ENCODE measurements at places on chromosomes 1 and 21.

DNA sequence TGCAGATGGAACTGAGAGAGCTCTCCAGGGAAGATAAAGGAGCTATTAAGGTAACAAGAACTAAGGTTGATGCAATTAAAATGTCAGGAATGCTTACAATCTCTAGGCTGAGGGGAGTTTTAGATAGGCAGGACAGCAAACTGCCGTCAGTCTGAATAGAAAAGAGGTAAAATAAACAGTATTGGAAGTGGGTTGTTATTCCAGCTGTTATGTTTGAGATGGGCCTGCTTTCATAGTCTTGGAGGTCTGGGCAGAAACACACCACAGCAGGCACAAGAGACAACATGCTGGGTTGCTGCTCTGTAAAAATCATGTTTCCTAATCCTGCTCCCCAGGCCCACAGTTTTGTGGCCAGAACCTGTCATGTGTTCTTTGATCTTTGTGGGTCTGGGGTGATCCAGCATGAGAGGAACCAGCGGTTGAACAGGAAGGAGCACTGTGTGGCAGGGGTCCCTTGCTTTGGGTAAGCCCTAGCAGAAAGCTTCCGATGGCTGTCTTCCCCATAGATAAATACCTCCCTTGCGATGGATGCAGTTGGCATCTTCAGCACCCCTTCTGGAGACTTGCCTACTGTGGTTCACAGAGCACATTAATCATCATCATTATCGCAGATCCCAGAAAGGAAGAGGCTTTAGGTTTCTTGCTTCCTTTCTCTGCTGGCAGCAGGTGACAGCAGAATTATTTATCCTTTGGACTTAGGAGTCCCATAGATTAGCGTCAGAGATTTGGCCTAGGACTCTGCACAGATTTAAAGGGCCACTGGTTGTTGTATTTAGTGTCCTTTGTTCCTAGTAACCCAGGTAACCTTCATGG, 97.1 kb downstream of the AK5 start:
- DNase-seq, result no peak

- DNase-seq, result no peak
These were observed 2.3 kb downstream of the TTC24 start for GRCh38 chr1:156581661-156582387.

DNA sequence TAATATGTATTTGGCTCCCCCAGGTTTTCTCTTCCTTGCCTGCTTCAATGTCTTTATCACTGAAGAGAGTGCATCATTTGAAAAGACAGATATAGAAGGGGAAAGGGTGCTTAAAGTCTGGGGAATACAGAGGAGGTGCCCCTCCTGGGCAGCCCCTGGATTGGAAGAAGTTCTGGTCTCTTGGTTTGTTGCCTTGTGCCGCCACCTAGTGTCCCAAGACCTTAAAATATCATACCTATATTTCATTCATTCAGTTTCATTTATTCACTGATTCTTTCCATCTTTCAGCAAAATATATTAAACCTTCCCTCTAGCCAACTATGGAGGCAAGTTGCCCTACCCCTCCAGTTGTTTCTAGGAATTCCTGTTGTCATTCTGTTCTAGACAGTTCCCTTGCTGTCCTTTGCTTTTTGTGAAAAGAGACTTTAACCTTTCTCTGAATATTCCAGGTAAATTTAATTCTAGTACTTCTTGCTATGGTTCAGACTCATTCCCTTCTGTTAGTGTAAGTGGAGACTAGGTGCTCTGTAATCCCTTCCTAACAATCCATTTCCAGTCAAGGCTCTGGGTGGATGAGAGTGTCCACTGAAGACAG, 56.1 kb downstream of the MEF2D start:
- no peak for DNase-seq

GRCh38 chr1:227544067-227545050, 19.0 kb upstream of the ZNF678 start:
- DNase-seq, result no peak

GRCh38 chr21:41755258-41755933, 11.5 kb downstream of the RIPK4 start:
- no peak for DNase-seq

GRCh38 chr1:157732755-157733154, 32.2 kb upstream of the FCRL3 start:
- no peak for DNase-seq

GRCh38 chr1:154403261-154403943, 1.7 kb upstream of the IL6R start:
- no peak for DNase-seq

- no peak for DNase-seq
These were observed 13.3 kb upstream of the BECN2 start for GRCh38 chr1:241944300-241944699.

- no peak for DNase-seq
These were observed 85.8 kb upstream of the RGS1 start for GRCh38 chr1:192489748-192490147.

GRCh38 chr1:59242370-59242769, 54.5 kb upstream of the FGGY start:
- no peak for DNase-seq

DNA sequence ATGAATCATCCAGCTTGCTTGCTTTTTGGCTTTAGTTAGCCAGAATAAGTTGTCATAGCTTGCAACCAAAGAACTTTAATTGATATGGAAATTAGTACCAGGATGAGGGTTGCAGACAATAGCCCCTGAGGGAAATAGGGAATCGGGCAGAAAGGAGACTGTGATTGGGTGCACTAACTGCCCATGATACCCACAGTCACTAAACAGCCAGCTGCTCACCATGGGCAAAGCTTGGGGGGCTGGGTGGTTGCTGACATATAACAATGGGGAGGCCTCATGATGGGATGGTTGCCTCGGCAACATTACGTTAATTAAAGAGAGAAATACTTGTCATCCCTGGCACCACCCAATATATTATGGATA, 17.8 kb upstream of the PLA2G2E start:
- no peak for DNase-seq

DNA sequence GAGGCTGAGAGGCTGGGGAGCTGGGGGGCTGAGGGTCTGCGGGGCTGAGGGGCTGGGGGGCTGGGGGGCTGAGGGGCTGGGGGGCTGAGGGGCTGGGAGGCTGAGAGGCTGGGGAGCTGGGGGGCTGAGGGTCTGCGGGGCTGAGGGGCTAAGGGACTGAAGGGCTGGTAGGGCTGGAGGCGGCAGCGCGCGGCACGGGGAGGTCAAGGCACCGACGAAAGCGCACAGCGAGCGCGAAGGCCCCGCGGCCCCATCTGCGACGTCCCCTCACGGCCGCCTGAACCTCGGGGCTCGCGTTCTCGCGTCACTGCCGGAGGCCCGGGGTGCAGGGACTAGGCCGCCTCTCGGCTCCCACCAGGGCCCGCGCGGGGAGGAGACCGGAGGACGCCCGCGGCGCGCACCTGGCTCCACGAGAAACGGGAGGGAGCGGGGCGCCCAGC, 356 bp downstream of the INTS11 start:
- no peak for DNase-seq

GRCh38 chr1:37410105-37410504, 64.3 kb upstream of the ZC3H12A start:
- no peak for DNase-seq

GRCh38 chr21:17900281-17900989, 81.3 kb upstream of the C21orf91 start:
- no peak for DNase-seq

- no peak for DNase-seq
These were observed 69.2 kb upstream of the GJA8 start for GRCh38 chr1:147833231-147833860.

GRCh38 chr1:186054003-186054402, 319.8 kb downstream of the HMCN1 start:
- no peak for DNase-seq

- DNase-seq, result no peak
These were observed 9.3 kb upstream of the CCN1 start for GRCh38 chr1:85571181-85571759.

DNA sequence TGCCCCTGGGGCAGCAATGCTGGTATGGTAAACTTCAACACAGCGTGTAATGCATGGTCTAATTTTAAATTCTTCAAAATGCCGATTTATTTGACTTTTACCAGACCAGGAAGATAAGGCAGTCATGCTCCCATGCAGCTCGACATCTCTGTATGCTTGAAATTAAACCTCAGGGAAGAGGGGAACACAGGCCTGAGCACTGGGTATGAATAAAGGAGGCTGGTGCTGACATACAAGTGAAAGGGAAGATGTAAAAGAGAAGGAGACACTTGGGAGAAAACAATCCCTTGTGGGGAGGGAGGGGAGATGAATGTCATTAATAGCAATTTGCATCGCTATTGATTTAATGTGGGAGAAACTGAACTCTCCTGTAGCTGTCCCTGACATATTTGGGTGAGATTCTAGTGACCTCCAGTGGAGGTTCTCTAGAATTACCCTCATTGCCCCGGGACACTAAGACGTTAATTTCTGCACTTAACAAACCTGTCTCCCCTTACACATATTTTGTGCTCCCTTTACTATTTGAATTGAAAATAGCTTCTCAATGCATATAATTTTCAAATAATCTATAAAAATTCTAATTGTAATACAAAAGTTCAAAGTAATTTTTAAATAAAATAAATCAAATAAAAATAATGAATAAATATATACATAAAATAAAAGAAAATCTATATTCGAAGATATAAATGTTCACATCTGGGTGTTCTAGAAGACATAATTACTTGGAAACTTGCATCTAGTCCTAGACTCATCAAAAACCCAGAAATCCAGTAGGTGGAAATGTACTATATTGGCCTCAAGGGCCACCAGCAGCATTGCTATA, 283.1 kb downstream of the LMX1A start:
- DNase-seq, result no peak

DNA sequence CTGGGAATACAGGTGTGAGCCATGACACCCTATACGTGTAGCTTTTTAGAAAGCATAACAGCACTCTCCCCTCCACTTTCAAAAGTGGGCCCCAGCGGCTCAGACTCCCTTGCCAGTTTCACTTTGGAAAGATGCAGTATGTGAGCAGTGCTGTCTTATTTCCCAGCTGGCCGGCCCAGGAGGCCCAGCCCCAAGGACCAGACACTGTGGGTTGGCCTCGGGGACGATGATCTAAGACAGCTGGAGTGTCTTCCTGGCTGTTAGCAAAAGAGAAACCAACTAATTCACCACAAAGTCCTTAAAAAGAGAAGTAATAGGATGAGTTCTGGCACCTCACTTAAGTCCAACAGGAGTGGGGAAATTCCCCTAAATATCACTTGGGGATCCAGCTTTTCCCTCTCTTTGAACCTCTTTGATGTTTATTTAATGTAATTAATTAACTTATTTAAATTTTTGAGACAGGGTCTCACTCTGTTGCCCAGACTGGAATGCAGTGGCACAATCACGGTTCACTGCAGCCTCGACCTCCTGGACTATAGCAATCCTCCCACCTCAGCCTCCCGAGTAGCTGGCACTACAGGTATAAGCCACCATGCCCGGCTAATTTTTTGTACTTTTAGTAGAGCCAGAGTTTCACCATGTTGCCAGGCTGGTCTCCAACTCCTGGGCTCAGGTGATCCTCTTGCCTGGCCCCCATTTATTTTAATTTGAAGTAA, 17.6 kb upstream of the CLIC4 start:
- no peak for DNase-seq

DNA sequence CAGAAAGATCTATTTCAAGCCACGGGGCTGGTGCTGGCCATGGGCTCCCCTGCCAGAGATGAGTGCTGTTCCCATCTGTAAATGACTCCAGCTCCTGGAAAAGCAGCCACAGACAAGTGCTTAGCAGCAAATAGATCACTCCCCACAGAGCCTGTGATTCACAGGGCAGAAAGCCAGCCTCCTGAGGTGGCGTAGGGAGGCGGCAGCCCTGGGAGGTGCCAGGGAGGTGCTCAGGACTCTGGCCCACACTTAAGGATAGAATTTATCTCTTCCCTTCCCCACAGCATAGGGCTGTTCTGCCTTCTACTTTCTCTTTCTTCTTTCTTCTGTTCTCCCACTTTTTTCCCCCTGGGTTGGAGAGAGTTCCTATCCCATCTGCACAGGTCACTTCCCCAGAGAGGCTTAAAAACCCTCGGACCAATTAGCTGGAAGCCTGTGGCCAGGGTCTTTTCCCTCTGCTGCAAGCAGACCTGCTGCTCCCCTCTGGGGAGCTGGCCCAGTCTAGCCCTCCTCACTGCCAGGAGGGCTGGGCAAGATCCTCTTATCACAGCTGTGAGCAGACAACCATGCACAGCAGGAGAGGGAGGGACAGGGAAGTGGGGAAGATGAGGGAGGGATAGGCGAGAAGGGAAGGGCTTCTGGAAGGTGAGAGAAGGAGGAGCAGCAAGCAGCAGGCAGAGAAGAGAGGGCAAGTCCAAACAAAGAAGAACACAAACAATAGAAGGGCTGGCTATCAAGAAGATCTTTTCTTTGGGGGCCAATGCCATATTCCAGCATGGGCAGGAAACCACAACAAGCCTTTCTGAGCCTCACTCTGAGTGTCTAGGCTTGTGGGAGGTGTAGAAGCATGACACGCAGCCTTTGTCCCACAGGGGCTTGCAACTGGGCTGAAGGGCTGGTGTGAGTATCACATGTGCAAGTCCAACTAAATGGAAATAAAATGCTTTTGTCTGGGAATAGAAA, 41.0 kb downstream of the KCND3 start:
- no peak for DNase-seq

GRCh38 chr1:70248729-70249128, 27.5 kb downstream of the SRSF11 start:
- DNase-seq, result no peak

DNA sequence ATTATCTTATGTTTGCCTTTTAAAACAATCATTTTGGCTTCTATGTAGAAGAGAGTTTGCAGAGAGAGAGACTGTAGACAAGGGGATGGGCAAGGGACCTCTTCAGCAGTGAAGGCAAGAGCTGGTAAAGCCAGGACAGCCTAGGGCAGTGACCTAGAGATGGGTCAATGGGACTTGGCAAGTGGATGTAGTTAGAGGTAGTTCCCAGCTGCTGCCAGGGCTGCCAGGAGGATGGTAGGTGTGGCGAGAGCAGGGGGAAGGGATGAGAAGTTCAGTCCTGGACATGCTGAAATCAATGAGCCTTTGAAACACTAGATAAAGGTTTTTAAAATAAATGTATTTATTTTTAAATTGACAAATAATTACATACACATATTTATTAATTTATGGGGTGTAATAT, 6.4 kb upstream of the SPRR5 start:
- DNase-seq, result no peak

DNA sequence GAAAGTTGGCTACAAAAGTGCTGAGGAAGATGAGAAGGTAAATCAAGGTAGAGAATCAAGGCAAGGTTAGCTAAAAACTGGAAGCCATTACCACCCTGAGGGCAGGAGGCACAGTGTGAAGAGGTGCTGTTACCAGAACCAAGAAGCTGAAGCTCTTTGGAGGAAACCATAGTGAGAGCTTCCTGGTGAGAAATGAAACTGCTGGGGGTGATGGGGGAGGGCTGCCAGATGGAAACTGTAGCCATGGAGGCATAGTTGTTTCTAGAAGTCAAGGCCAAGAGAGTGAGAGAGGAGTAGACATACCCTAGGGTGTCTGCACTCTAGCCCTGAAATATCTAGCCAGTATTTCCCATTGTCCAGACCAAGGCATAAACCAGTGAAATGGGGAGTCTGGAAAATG, 28.7 kb downstream of the IFI44 start:
- no peak for DNase-seq

- no peak for DNase-seq
These were observed 128.2 kb downstream of the APP start for GRCh38 chr21:26042181-26042876.

Measured in stimulated activated CD8-positive, alpha-beta memory T cell treated with anti-CD3 and anti-CD28 coated beads, Interleukin-4, amount 100 ng/mL, for 1 hour (primary cell).